SK-MEL-5 (cell line): ENCODE measurements at places on chromosomes 1 and 21. TPM values are rescaled to one million over a fixed set of nuclear protein-coding genes. Genes with fewer than 3 reads are reported as not detected.

FCGR2B gene
- 1.1 and 1.3 TPM in 2 replicates for total RNA-seq

LHX8 gene
- 0.08 TPM in 1 of 2 replicates, not detected in the other for total RNA-seq

SELENBP1 gene
- 1.4 and 2.6 TPM in 2 replicates for total RNA-seq

GRCh38 chr1:154191990-154192461 lies at the start of gene TPM3:
TSS of gene TPM3 (minus strand) at chr1:154192100. CDS start at chr1:154192018, 82 bp downstream.
- no peak for DNase-seq

PLXNA2 gene
- total RNA-seq, result 0.34 and 0.53 TPM in 2 replicates

DNA sequence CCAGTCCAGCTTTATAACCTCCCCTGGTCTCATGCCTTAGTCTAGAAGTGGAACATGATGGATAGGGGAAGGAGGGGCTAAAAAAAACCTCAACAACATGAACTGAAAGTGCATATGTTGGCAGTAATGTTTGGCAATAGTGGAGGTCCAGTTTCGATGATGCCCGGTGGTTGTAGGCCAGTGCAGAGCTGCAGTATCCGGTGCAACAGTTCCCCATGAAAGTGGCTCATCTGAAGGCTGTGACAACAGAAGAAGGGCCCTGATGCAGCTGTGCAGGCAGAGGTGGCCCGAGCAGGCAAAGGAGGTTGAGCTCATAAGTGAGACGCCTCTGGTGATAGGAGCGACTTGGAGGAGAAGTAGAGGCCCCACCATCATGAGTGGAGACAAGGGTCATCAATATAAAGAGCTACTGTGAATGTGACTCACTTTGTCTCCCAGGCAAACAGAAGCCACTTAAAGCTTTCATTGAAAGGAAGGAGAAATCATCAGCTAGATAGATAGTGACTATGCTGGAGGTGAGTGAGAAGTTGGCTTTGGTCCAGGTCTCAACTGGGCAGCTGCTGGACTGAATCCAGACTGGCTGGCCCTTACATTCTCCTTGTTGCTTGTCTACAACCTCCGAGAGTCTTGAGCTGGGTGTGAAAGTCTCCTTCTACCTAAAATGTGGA lies 10.2 kb upstream of the CREG1 start:
- no peak for DNase-seq

- peak; percentile 97 for DNase-seq
These were observed at the start of gene S100A1 for GRCh38 chr1:153627715-153628626. TSS of gene S100A1 (plus strand) at chr1:153628434. CDS start at chr1:153630522, 2,088 bp downstream.

GRCh38 chr1:156999596-157000320 lies 45.8 kb downstream of the ARHGEF11 start:
- no peak for DNase-seq

DNA sequence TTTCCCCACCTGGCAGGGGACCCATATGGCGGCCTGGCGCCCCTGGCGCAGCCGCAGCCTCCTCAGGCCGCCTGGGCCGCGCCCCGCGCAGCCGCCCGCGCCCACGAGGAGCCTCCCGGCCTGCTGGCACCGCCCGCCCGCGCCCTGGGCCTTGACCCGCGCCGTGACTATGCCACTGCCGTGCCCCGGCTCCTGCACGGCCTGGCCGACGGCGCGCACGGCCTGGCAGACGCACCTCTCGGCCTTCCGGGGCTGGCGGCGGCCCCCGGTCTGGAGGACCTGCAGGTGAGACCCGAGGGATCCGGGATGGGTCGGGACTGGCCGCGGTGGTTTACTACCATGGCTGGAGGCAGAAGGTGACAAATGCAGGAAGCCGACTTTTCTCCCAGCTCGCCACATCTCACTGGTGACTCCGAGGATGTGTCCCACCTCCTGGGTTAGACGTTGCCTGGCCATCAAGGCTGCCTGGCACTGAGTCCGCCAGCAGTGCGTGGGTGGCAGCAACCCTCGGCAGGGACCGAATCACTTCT lies 1.1 kb downstream of the TFAP2E start:
- no peak for DNase-seq
